LHCN-M2 (cell line): ENCODE measurements at places on chromosomes 6 and 20. TPM values are rescaled to one million over a fixed set of nuclear protein-coding genes. Genes with fewer than 3 reads are reported as not detected.

DNA sequence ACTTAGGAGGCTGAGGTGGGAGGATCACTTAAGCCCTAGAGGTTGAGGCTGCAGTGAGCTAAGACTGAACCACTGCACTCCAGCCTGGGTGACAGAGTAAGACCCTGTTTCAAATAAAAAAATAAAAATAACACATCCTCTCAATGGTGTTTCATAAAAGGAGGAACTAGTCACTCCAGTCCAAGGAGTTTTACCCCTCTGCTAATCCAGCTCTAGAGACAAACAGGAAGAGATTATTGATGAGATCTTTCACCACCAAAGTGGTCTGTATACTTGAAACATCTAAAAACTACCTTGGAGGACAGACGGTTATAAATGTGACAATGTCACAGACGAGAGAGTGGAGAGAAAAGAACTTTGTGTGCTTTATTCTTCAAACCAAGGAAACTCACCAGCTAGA, 58.2 kb downstream of the PIGU start:
- DNase-seq = no peak

GRCh38 chr6:26158076-26158580, 70.9 kb downstream of the HFE start:
- DNase-seq = no peak

DNA sequence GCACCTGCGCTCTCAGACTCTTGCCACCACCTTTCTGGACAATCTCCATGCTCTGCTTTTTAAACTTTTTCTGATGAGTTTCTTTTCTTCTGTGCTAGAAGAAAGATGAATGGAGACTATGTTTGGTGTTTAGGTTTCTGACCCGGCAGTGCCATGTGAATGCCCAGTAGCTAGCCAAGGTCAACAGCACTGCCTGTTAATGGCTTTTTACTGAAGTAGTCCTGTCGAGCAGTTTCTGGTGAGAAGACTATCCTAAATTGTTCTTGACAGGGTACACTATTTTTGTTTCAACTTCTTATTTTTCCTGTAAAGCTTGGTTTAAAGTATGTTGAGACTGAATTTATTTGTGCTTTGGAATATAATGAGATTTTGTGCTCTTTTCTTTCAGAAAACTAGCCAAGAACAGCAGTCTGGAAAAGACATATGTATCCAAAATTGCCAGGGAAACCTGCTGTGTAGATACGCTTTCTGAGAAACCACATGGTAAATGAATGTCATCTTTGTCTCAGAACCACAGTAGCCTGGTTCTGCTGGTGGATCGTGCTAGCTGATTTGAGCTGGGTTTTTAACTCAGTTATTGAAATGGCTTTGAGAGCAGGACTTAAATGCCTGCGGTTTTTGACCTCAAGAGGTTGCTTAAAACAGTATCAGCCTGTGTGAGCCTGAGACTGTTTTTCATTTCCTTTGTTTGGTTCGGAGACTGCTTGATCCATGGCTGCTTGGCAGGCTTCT, 48.1 kb downstream of the KCNS1 start:
- DNase-seq = peak; percentile 53

- no peak for DNase-seq
Observed at GRCh38 chr6:122903266-122903915, 92.6 kb upstream of the CLVS2 start.

- no peak for DNase-seq
Observed at GRCh38 chr20:57263801-57264792, 2.3 kb downstream of the BMP7 start.

GRCh38 chr6:39184906-39185580, 44.2 kb downstream of the KCNK5 start:
- no peak for DNase-seq

GRCh38 chr20:47754388-47754715, 30.9 kb downstream of the SULF2 start:
- DNase-seq = no peak

DNA sequence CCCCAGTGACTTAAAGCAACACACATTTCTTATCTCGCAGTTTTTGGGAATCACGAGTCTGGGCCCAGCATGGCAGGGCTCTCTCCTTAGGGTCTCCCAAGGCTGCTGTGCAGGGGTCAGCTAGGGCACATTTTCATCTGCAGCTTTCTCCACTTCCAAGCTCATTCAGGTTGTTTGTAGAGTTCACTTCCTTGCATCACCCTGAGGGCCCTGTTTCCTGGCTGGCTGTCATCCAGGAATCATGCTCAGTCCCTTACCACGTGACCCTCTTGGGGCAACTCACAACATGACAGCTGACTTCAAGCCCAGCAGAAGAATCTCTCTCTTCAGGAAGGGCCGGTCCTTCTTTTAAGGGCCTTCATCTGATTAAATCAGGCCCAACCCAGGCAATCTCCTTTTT, 21.3 kb downstream of the SNAP25 start:
- peak; percentile 54 for DNase-seq

DNA sequence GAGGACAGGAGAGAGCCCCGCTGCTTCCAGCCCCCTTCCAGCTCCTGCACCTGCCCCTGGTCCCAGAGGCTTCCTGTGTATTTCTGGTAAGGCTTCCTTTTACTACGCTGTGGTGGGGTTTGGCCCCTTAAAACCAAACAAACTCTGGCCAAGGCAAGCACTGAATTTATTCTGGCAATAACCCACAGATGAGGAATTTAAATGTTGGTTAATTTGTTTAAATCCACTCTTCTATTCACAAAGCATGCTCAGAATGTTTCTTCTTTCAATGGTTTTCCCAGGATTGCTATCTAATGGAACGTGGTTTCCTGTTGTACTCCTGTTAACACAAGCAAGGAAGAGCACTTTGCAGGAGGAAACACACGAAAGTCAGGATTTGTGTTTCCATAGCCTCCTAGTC, 236.5 kb upstream of the FOXQ1 start:
- DNase-seq = no peak

DNA sequence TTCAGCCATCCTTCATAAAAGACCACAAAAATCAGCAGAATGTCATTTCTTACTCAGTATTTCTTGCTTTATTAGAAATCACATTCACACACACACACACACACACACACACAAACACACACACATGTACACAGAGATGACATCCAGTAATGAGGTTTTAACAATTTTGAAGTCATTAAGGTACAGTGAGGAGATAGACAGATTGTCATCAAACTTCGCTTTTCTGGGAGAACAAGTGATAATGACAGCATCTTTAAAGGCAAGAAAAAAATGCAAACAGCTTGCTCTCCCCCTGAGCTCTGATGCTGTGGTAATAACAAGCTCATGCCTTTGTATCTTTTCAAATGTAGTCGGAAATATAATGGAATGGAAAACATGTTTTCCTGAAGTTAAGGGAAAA, 184.4 kb upstream of the RNF217 start:
- no peak for DNase-seq

- DNase-seq = no peak
Observed at GRCh38 chr6:106490974-106491373, 130.5 kb downstream of the CRYBG1 start.

DNA sequence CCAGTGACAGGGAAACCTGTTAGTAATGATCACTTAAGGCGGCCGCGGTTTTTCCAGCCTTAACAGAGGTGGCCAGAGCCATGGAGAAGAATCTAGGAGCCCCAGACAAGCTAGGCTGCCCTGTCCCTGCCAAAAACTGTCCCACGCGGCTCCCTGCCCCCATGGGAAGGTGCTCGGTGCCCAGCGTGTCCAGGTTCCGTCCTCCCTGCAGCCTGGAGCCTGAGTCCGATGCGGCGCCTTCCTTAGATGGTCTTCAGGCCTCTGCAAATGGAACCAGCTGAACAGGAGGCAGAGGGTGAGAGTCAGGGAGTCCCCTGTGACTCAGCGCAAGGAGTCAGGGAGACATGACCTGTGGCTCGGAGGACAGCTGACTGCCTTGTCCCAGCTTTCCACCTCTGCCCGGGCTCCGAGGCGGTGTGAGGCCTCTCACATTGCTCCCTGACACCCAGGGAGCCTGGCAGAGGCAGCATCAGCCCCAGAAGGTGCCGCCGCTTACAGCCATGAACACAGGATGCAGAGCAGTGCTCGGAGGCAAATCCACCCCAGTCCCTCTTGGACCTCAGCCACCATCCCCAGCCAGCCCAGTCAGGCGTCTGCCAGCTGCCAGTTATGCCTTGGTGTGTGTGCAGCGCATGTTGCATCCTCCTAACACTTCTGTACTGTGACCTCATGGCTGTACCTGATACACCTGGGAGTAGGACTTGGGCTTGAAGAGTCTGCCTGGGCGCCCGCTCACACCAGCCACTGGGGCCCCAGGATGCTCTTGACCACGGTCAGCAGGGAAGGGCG, 377.7 kb downstream of the CDH4 start:
- DNase-seq = peak; percentile 6

- DNase-seq = no peak
Observed at GRCh38 chr20:51187261-51187660, 164.4 kb upstream of the KCNG1 start.

DNA sequence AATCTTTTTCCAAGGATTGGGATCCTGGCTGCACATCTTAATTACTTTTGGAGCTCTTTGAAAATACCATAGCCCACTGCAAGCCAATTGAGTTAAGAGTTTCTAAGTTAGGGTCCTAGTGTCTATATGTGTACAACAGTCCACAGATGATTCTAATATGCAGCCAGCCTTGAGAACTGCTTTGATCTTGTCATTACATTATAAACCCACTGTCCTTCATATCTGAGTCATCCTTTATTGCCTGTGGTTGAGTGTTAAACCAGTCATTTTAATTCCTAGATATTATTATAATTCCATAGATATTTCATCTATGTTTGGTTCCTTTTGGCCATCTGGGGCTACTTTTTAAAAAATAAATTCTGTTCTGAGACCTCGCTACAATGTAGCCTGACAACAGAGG, 24.1 kb downstream of the MCM8 start:
- DNase-seq = peak; percentile 31

GRCh38 chr6:156822747-156823206, 45.6 kb downstream of the ARID1B start:
- no peak for DNase-seq

GRCh38 chr20:10300582-10301446, 82.2 kb downstream of the SNAP25 start:
- DNase-seq = no peak

GRCh38 chr6:41200296-41200900, 551 bp downstream of the TREML2 start:
- no peak for DNase-seq

DNA sequence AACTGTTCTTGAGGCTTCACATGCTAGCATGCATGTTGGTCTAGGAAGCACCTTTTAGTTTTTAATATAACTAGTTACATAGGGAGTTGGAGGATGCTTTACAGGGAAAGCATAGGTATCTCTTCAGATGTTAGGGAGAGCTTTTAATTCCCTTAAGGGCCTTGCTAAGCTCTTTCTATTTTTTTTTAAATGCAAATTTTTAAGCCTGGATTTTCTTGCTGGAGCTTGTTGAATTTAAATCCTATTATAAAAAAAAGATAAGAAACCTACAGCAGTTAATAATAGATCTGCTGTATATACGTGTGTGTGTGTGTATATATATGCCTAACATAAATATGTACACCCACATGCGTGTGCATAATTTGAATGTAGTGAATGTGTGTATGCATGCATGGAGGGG, 79.0 kb downstream of the FIG4 start:
- no peak for DNase-seq

GRCh38 chr6:163337958-163338357, 76.6 kb upstream of the QKI start:
- no peak for DNase-seq

The COL9A3 gene
- not detected in 2 replicates for total RNA-seq

The DEFB124 gene
- total RNA-seq = not detected in 2 replicates

The TRIM10 gene
- total RNA-seq = not detected in 2 replicates

The BPIFB2 gene
- not detected in 2 replicates for total RNA-seq

The RNF39 gene
- total RNA-seq = not detected in 2 replicates

The MUC21 gene
- total RNA-seq = not detected in 2 replicates

The PRPF6 gene
- 50.1 and 60.4 TPM in 2 replicates for total RNA-seq

The GJA1 gene
- total RNA-seq = 8.3 and 9.0 TPM in 2 replicates

The ERVFRD-1 gene
- total RNA-seq = not detected in 2 replicates

The GTPBP2 gene
- total RNA-seq = 44.1 and 45.5 TPM in 2 replicates

The CCNC gene
- 67.9 and 71.2 TPM in 2 replicates for total RNA-seq

The GPLD1 gene
- total RNA-seq = not detected in 2 replicates

The SIRPA gene
- 7.8 and 7.9 TPM in 2 replicates for total RNA-seq

The RFX6 gene
- total RNA-seq = not detected in 2 replicates

The IL17F gene
- total RNA-seq = not detected in 2 replicates

The RNF144B gene
- 0.13 and 0.80 TPM in 2 replicates for total RNA-seq

The OGFRL1 gene
- total RNA-seq = 30.7 and 35.3 TPM in 2 replicates
